IMR-90 (cell line): ENCODE measurements at places on chromosomes 2 and 18. TPM values are rescaled to one million over a fixed set of nuclear protein-coding genes. Genes with fewer than 3 reads are reported as not detected.

Gene LYPD6
- 0.90 and 1.4 TPM in 2 replicates for total RNA-seq

Gene GKN2
- total RNA-seq, result not detected in 2 replicates

Gene CRYBA2
- total RNA-seq, result not detected in 2 replicates

Gene PTGR3
- total RNA-seq, result 16.1 and 16.9 TPM in 2 replicates

Gene SCYGR8
- not detected in 2 replicates for total RNA-seq

Gene TTC32
- 1.1 and 1.9 TPM in 2 replicates for total RNA-seq

Gene CFAP221
- total RNA-seq, result not detected in 2 replicates

Gene GAL3ST2
- not detected in 2 replicates for total RNA-seq

Gene SATB2
- total RNA-seq, result 8.4 and 9.2 TPM in 2 replicates
